ENCODE measurements at places on chromosomes 3 and 15.

- DNase-seq, result no peak
Measured at GRCh38 chr15:85831415-85832113, 36.8 kb upstream of the KLHL25 start.

DNA sequence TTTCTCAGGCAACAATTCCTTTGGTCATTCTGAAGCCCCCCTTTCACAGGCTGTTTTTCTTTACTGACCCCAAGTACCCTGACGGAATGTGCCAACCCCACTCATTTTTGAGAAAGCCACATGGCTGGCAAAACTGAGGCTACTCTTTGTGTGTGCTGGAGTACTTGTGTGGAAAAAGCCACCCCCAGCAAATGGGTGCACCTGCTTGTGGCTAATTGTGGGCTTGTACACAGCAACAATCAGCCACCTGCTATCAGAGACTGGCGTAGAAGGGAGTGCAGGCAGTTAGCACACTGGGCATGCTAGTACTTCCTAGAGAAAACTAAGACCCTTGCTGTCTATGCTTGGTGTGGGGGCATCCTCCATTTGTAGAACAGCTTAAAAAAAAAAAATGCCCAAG is 110.1 kb upstream of the LMOD3 start:
- DNase-seq, result no peak

DNA sequence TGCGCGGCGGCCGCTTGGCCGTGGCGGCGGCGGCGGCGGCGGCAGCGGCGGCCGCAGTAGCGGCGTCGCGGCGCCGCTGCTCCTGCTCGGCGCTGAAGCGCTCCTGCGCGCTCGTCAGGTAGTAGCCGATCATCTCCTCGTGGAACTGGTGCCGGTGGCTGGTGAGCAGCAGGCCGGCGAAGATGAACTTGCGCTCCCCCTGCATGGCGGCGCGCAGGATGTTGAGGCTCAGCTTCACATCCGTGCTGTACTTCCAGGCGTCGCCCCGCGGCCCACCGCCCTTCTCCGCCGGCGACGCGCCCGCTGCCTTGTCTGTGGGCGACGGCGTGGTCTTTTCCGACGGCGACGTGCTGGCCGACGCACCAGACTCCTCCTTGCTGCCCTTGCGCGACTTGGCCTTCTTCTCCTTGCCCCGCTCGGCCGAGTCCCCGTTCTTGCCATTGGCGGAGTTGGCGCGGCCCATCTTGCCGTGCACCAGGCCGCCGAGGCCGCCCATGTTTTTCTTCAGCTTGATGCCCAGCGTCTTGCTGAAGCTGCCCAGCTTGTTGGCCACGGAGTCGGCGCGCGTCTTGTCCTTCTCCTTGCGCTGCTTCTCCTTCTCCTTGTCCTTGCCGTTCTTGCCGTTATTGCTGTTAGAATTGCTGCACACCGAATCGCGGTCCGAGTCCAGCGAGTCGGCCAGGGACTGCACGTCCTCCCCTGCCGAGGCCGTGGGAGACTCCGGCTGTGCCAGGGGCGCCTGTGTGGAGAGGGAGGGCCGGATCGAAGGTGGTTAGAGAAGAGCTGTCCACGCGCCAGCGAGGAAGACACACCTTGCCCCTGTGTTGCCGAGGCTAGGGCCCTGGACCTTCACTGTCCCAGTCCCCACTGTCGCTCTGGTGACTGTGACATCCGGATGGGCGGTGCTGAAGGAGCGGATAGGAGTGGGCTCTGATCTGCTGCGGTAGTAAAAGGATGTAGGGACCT is 157.6 kb downstream of the KLF13 start:
- peak; percentile 20 for DNase-seq

GRCh38 chr3:133230195-133230594 is 169.7 kb upstream of the BFSP2 start:
- no peak for DNase-seq

DNA sequence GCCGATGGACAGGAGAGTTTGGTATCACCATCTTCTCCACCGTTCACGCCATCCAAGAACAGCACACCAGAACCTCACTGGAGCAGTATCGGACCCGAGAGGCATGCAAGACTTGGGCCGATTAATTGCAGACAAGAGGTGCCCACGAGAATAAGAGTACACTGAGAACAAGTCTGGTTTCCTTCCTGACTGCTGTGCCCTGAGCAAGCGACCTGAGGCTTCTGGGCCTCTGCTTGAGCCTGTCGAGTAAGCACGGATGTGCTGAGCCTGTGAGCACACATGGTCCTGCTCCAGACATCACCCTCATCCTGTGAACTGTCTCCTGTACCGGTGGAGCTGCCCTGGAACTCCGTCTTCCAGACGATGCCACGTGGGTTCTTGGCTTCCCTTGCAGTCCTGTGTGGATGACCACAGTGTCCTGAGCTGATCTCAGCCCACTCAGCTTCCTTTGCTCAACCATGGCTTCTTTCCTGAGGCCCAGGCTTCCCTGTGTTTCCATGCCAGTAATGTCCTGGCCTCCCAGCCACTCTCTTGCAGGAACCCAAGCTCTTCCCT is 34.3 kb upstream of the SNRPA1 start:
- no peak for DNase-seq

DNA sequence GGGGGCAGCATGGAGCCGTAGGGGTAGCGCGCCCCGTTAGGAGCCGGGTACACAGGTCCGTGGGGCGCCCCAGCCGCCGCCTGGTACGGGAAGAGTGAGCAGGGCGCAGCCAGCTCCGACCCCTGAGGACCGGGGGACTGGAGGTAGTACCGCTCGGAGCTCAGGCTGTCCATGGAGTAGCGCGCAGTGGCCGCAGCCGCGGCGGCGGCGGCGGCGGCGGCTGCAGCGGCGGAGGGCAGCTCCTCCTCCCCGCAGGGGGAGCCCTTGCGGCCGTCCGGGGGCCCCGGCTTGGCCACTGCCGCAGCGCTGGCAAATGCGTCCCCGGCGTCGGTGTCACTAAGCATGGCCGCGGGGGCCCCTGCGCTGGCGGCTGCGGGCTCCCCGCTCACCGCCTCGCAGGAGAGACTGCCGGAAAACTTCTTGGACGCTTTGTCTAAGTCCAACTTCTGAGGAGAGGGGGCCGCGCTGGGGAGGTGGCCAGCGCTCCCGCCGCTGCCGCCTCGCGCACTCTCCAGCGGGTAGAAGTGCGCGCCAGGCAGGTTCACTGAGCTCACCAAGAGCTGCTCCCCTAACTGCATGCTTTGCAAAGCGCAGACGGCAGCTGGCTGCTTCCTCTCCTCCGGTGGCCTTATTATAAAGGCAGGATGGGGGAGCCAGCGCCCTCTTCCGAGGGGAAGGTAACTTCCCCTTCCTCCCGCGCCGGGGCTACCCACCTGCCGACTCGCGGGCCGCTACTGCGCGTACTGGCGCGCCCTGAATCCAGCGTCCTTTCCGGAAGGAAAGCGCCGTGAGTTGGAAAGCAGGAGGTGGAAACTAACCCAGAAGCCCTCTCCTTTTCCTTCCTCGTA is at the start of gene EOMES:
TSS of gene EOMES (minus strand) at position 607 of the 848 bp plus-strand sequence. CDS start at position 578, 29 bp downstream.
- DNase-seq, result peak; percentile 63

- DNase-seq, result no peak
Measured at GRCh38 chr3:144511346-144511745, 539.7 kb downstream of the DIPK2A start.

DNA sequence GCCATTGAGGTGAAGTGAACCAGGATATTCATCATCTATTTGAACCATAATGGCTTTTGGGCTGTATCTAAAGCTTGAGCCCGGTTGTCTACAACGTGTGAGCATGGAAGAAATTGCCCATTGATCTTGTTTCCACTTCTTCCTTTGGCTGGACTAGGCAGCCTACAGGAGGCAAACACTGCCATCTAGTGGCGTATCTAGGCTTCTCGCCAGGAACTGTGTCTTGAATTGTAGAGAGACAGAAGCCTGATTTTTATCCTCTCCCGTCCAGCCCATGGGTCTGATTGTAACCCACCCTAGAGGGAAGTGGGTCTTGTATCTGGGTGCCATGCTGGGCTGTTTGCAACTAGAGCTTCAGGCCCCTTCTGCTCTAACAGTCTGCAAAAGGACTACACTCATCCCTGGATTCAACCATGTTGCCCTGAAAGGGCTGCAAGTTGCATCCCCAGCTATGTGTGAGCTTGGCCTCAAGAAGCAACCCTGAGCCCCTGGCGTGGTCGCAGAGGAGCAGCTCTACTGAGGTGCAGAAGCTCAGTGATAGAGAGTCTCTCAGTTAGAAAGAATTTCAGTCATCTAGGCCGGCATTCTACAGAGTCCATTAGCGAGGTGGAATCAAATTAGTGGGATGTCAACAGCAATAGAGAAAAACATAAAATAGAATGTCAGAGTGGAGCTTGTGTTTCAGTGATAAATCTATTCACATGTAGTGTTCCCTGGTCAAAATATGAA is 170.2 kb upstream of the UMPS start:
- peak; percentile 30 for DNase-seq

- DNase-seq, result no peak
Measured at GRCh38 chr15:67137319-67137718, 71.9 kb downstream of the SMAD3 start.

GRCh38 chr3:42698216-42698910 is 4.2 kb downstream of the HHATL start:
- no peak for DNase-seq

DNA sequence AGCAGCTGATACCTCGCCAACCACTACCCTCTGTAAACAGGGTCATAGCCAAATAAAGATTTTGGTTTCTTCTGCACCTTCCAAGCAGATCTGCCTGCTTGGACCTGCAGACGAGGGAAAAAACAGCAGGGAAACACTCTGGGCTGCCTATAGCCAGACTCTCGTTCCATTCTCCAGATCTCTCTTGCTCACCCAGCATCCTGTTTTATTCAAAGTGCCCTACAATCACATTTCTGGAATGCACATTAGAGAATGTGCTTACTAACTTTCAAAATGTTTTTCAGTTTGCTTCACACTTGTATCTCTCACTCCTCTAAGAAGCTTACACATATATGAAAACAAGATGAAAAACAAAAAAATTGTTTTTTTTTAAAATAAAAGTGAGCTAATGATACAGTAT is 71.4 kb downstream of the MLH1 start:
- DNase-seq, result no peak

DNA sequence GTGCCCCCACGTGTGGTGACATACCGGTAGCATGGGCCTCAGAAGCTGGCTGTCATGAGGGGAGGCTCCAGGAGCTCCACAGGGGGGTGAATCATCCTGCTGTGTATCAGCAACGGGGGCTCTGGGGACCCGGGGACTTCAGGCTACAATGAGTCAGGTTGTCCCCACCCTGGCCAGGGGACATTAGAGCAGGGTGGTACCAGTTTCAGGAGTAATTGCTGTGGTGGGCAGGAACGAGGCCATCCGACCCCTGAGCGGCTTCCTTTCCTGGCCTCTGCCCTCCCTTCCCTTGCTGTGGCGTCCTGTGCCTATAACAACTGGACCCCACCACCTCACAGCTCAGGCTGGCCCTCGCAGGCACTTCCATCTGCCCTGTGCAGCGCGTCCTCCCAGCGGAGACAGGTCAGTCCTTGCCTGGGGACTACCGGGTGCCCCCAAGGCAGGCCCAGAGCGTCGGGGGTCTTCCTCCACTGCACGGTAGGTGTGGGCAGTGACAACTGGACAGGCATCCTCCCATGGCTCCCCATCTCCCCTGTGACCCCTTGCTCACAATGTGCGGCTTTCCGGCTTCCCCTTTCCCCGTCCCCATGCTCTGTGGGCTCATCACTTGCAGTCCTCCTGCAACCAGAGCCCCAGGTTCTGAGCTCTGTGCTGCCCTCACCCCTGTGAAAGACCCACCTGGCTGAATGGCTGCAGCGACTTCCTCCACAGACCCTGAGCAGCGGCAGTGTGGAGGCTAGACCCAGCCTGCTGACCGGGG is 57.0 kb downstream of the KLF15 start:
- DNase-seq, result no peak

DNA sequence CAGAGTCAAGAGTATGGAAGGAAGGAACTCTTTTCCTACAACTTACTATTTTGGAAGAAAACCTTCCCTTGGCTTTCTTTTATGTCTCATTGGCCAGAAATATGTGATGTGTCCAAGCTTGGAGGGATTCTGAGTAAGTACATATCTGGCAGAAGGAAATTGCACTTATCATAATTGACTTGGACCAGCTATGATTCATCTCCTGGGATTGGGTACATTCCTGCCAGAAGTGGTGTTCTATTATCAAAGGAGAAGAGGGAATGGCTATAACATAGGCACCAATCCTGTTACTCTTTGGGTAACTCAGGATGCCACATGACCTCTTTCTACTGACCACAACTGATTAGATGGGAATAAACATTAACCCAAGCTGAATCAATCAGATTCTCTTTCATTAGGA is 13.5 kb upstream of the DAZL start:
- DNase-seq, result no peak

DNA sequence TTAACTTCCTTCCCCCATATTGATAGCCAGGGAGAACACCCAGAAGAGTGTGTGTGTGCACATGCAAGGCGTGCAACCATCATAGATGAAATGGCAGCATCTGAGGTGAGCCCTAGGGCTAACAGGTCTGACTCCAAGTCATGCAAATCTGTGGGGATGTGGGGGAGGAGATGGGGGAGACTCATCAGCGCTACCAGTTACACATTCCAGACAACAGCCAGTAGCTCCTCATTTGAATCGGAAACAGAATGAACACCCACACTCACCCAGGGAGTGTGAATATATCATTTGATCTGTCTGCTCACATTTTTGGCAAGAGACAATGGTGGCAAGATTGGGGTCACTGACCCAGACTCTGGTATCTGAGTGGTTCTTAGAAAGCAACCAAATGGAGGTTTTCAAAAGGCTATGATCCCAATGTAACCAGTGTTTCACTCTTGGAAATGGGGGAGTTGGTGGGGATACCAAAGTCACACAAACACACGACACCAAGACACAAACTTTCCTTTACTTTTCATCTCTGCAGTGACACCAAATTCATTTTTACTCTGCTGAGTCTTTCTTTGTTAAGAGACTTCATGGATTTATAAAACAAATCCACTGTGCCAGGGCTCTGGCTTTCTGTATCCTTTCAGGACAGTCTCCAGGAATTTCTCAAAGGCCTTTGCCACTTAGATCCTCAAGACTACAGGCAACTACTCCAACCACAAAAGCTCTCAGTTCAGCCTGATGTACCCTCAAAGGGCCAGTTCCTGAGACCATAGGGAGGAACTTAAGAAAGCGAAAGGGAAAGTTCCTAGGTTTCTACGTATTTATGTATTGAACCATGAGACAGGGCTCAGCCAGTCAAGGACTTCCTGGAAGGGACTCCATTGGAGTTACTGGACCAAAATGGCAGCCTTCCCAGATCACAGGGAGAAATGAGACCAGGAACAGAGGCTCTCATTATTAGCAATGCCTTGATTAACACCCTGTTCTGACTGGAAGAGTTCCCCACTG is 2.2 kb downstream of the CDCP1 start:
- DNase-seq, result no peak

GRCh38 chr3:58556001-58556400 is 19.0 kb upstream of the ACOX2 start:
- no peak for DNase-seq

- peak; percentile 23 for DNase-seq
Measured at GRCh38 chr3:46496746-46497555, 825 bp upstream of the RTP3 start.

- DNase-seq, result no peak
Measured at GRCh38 chr15:38154255-38154654, 98.4 kb upstream of the SPRED1 start.

GRCh38 chr3:65146179-65146578 is 458.4 kb upstream of the ADAMTS9 start:
- DNase-seq, result no peak

All from effector memory CD4-positive, alpha-beta T cell (primary cell).